ENCODE measurements at places on chromosomes 16 and 17. TPM values are rescaled to one million over a fixed set of nuclear protein-coding genes. Genes with fewer than 3 reads are reported as not detected.
A peak's percentile ranks its signal among the peaks of the same experiment; 100 is the strongest.

- peak; percentile 66 for DNase-seq
Measured at GRCh38 chr17:47076171-47076570, 97.1 kb upstream of the RPRML start.

GRCh38 chr17:7336240-7337175 lies at the start of gene ACAP1:
Gene ACAP1 (plus strand): TSS chr17:7336529. CDS start chr17:7336735, 206 bp downstream.
- DNase-seq, result no peak

DNA sequence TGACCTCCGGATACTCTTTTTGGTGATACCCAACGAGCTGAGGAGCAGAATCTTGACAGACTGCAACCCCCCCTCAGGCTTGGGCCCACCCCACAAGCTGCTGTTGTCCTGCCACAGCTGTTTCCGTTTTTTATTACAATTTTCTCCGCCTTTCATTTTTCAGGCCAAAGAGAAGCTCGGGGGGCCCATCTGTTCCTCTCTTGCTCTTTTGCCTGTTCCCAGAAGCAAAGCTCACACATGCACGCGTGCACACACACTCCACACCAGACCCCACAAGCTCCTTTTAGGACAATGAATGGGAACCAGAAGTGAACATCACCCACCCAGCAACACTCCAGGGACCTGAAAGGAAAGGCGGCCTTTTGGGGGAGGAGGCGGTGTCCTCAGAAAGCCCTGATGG lies 16.3 kb downstream of the SOX9 start:
- no peak for DNase-seq

GRCh38 chr17:40430272-40431230 lies 12.7 kb upstream of the IGFBP4 start:
- no peak for DNase-seq

DNA sequence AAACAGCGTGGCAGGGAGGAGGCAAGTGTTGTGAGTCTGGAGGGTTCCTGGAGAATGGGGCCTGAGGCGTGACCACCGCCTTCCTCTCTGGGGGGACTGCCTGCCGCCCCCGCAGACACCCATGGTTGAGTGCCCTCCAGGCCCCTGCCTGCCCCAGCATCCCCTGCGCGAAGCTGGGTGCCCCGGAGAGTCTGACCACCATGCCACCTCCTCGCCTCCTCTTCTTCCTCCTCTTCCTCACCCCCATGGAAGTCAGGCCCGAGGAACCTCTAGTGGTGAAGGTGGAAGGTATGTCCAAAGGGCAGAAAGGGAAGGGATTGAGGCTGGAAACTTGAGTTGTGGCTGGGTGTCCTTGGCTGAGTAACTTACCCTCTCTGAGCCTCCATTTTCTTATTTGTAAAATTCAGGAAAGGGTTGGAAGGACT lies at the start of gene CD19:
TSS of gene CD19 (plus strand) at position 171 of the 425 bp plus-strand sequence. CDS start at position 201, 30 bp downstream.
- DNase-seq, result no peak

DNA sequence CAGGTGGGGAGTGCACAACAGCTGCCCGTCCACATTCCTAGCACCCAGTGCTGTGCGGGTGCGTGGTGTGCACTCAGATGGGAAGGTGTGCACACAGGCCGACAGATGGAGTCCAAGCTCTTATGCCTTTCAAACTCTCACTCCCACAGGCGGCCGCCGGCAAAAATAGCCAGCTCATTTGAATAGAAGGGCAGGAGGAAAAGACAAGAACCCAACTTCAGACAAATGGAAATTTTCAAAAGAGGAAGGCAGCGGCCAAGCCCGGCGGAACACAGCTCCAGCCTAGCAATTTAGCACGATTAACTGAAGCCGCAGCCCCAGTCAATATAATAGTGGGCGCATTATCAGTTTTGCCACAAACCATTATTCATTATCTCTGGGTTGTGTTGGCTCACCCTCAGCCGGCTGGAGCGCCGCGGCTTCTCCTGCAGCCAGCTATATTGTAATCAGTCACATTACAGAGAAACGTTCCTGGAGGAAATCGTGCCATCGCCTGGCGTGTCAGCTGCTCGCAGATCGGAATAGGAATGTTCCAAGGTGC lies 103.9 kb upstream of the SEC14L1 start:
- peak; percentile 6 for DNase-seq

Gene SLC16A6
- 0.09 TPM for total RNA-seq

Gene PABPN1L
- total RNA-seq, result not detected

Gene RAP1GAP2
- total RNA-seq, result 1.5 TPM

Gene RTN4RL1
- total RNA-seq, result 0.90 TPM

Gene FAM83G
- total RNA-seq, result 9.5 TPM

Data from fibroblast of the aortic adventitia (primary cell).